ENCODE measurements at places on chromosomes 2 and 18.

GRCh38 chr18:5518899-5519371 lies 24.9 kb downstream of the EPB41L3 start:
- no peak for DNase-seq

- no peak for DNase-seq
These were observed 93.6 kb downstream of the ZFP36L2 start for GRCh38 chr2:43132683-43133301.

DNA sequence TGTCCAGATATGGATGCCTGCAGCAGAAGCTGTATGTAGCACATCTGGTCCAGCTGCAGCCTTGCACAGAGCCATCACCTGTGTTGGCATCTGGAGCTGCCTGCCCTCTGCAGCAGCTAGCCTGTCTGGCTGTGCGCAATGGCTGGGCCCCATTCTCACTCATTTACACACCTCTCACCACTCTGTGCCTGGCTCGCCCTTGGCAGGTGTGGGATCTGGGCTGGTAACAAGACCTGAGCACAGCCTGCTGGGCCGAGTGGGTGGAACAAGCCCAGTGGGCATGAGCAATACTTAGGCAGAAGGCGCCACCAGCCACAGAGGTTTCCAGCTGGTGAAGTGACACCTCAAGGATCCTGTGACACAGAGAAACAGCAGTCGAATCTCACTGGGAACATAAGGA lies 714.1 kb downstream of the NUP35 start:
- no peak for DNase-seq

- no peak for DNase-seq
These were observed 26.5 kb upstream of the FAM117B start for GRCh38 chr2:202608142-202608852.

DNA sequence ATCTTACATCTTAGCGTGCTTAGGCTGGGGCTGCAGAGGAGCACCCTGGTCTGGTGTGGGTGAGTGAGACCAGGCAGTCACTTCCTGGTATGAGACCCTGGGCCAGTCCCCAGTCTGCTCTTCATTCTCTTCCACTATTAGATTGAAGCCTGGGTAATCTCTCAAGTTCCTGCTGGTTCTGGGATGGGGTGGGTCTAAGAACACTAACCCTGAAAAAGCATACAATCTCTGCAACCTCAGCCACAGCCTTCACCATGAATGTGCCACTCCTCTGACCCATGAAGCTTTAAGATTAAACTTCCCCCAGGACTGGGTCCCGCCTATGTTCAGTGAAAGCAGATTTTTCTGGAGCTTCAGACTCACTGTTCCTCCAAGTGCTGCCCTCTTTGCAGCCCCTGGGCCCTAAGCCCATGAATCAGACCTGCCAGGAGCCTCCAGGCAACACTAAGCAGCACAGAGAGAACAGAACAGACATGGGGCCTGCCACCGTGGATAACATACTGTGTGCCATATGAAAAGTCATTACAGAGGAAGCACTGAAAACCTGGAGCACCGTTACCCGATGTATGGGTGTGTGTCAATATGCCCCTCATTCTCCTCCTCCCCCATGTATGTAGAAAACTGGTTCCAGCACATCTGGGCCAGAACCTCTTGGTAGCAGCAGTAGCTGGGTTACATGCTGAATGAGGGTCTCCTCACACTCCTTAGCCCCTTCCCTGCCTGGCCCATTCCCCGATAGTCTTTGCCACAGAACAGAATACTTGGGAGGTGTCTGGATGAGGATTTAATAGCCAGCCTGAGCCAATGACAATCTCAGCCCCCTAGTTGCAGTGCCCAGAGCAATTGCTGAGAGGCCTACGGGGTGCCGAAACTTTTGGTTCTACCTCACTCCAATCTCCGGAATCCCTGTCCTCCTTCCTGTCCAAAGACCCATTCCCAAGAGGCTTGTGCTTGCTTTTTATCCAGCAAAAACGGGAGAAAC lies 2.7 kb upstream of the SIX2 start:
- DNase-seq: no peak

DNA sequence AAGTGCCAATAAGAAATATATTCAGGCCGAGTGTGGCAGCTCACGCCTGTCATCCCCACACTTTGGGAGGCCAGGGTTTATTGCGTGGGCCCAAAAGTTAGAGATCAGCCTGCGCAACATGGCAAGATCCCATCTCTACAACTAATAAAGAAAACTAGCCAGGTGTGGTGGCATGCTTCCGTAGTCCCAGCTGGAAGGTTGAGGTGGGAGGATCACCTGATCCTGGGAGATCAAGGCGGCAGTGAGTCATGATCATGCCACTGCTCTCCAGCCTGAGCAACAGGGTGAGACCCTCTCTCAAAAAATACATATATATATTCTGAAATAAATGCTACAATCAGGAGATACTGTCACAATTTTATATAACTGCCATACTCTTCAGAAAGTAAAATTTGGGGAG lies 1604.8 kb upstream of the NXPH2 start:
- DNase-seq: no peak

- no peak for DNase-seq
These were observed 13.5 kb downstream of the SPOPL start for GRCh38 chr2:138515092-138515491.

GRCh38 chr2:54310961-54311360 lies 54.9 kb upstream of the TSPYL6 start:
- no peak for DNase-seq

DNA sequence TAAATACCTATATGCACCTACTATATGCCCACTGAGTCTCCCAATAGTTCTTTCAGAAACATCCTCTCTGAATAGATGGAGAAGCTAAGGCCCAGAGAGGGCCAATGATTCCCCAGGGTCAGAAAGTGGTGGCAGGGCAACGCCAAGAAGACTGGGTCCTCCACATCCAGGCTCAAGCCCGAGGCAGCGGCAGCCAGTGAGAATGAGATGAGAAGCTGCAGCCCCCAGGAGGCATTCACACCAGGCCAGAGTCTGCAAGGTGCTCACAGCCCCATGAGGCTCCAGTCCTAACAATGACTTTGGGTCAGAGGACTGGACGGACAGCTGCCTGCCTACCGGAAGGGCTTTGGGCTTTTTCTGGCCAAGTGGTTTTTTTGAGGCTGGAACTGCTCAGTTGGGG lies 3.5 kb downstream of the TEX261 start:
- no peak for DNase-seq

- no peak for DNase-seq
These were observed 73.2 kb downstream of the PLA2R1 start for GRCh38 chr2:159989249-159989648.

DNA sequence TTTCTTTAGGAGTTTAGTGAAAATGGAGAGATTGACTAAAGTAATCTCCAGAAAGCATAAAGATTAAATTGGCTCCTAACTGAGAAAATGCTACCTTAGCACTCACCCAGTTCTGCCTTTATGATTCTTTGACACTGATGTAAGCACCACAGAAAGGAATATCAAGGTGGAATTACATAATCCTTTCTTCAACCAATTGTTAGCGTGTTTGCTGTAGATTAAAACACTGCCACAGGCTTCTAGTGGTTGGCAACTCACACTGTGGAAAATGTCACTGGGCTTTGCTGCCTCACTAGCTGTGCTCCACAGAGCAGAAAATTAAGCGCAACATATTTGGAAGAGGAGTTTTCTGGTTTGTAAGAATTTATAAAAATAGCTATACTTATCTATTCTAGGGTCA lies 104.1 kb downstream of the DLGAP1 start:
- DNase-seq: no peak

DNA sequence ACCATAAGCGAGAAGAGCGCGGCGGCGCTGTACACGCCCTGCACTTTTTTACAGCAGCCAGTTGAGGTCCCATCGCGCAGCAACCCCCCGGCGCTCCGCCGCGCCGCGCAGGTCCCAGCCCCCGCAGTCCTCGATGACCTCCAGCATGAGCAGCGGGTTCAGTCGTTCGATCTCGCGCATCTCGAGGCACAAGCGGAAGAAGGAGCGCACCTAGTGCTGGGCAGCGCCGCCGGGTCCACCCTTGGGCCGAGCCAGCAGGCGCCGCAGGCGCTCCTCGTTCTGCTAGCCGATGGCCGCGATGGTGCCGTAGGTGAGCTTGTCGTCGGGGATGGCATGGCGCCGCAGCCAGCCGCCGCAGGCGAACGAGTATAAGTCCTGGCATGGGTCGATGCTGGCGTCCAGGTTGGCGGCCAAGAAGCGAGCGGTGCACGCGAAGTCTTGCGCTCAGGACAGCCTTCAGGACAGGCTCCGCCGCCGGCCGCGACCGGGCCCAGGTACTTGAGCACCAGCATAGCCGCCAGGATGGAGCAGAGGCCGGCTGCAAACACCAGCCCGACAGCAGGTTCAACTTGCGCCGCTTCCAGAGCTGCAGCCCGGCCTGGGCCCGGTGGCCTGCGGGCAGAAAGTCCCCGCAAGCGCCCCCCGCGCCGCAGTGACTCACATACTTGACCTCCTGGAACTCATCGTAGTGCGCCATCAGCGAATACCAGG lies 8.3 kb downstream of the ALPP start:
- no peak for DNase-seq

DNA sequence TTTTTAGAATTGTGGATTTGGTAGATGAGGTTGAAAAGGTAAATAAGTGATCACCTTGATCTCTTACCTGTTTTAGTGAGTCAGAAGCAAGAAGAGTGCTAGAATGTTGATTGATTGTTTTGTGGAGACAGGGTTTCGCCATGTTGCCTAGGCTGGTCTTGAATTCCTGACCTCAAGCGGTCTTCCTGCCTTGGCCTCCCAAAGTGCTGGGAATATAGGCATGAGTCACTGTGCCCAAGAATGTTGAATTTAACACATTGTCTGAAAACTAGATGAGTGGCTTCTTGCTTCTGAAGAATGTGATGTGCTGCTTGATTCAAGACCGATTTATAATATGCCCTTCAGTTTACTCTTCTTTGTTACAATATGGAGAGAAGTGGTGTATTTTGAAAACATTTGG lies 121.3 kb downstream of the FMNL2 start:
- no peak for DNase-seq

GRCh38 chr18:26495287-26495686 lies 53.1 kb downstream of the KCTD1 start:
- DNase-seq: no peak

DNA sequence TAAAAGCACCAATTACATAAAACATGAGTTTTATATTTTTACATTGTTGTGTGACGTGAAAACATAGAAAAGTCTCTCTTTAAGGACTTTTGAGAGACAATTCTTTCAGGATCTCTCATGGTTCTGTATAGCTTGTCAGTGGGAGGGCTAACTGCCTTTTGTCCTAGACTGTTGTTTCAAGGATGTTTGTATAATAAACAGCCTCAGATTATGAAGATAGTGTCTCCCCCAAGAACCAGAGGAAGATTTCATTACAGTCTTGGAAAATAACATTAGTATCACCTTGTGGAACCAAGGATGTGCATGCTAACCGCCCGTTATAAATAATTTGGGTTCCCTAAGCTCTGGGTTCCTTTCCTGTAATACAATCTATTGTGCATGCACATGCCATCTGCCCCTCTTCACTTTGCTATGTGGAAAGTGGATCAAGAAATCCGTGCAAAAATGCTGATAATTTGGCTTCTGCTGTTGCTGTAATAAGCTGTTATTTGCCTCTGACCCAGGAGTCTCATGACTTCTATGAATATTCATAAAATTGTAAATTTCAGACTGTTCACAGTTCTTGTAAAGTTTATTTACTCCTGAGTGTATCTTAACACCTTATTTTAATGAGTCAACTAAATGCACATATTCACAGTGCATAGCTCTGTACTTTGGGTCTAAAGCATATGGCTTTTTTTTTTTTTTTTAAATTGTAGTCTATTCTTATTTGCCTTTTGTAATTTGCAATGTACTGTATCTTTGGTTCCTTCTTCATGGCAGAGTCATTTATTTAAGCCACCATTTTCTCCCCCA lies 265.5 kb downstream of the PTH2R start:
- no peak for DNase-seq

- no peak for DNase-seq
These were observed 224.0 kb upstream of the TANK start for GRCh38 chr2:160936044-160936806.

- no peak for DNase-seq
These were observed 100.2 kb downstream of the AGAP1 start for GRCh38 chr2:235594041-235594440.

GRCh38 chr2:234334151-234334550 lies 162.7 kb downstream of the ARL4C start:
- DNase-seq: no peak

DNA sequence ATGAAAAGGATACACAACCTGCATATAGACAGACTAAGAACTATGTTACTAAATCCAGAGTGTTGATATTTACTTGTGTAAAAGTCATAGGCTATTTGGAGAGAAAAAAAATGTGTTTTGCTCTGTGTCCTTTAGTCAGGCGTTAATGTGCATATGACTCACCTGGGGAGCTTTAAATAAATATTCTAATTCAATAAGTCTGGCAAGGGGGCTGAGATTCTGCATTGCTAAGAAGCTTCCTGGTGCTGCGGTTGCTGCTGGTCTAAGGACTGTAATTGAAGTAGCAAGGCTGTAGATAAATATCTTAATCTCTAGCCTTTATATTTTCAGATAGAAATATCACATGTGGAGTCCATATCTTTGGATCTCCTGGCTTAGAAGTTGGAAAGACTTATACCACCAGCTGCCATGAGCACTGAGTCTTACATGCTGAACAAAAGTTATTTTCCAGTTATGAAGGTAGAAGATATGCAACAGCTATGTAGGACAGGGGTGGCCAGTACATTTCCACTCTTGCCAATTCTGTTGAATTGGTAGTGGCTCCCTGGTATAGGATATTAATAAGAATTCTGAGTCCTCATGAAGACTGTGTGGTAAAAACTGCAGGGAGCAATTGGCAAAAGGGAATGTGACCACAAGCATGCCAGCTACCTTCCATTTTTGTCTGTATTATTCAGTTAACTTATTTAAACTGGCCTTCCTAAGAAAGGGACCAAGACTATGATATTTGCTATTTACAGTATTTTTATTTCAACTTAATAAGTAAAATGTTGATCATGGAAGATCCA lies 4.8 kb downstream of the SPAG16 start:
- no peak for DNase-seq

- DNase-seq: no peak
These were observed 271.8 kb downstream of the GLI2 start for GRCh38 chr2:121007490-121007853.

- no peak for DNase-seq
These were observed 27.9 kb upstream of the SPTBN1 start for GRCh38 chr2:54428108-54428831.

DNA sequence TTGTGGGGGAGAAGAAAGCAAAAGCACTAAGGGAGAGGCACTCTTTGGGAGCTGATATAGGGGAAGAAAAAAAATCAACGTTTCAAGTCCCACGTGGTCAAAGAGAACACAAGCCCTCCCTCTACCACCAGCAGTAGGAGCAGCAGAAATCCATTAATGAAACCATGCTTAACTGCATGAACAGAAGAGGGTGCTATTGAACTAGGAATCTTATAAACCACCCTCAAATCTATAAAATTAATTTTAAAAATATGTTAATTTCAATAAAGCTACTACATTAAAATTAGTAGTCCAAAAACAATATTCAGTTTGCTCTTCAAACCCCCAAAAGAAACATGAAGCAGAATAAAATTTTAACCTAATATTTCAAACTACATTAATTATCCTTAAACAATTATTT lies 147.8 kb downstream of the TMEM18 start:
- DNase-seq: no peak

DNA sequence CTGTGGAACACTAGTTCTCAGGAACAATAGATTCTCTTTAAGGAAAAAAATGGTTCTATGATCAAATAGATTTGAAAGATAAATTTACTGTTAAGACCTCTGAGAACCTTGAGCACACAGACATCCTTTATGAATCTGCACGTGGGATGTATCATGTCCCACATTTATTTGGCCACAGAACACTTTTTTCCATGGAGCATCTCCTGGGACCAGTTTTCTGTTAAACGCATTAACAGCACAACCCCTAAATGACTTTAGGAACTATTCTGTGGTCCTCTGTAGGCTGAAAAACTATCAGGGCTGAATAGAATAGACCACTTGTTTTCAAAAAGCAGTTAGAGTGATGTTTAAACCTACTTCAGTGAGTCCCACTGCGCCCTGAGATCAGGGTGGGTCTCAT lies 132.2 kb upstream of the PID1 start:
- DNase-seq: no peak

Measured in activated naive CD4-positive, alpha-beta T cell (primary cell).